ENCODE measurements at places on chromosomes 12 and 14.

GRCh38 chr12:131621701-131622421 lies 89.0 kb upstream of the SFSWAP start:
- no peak for DNase-seq

DNA sequence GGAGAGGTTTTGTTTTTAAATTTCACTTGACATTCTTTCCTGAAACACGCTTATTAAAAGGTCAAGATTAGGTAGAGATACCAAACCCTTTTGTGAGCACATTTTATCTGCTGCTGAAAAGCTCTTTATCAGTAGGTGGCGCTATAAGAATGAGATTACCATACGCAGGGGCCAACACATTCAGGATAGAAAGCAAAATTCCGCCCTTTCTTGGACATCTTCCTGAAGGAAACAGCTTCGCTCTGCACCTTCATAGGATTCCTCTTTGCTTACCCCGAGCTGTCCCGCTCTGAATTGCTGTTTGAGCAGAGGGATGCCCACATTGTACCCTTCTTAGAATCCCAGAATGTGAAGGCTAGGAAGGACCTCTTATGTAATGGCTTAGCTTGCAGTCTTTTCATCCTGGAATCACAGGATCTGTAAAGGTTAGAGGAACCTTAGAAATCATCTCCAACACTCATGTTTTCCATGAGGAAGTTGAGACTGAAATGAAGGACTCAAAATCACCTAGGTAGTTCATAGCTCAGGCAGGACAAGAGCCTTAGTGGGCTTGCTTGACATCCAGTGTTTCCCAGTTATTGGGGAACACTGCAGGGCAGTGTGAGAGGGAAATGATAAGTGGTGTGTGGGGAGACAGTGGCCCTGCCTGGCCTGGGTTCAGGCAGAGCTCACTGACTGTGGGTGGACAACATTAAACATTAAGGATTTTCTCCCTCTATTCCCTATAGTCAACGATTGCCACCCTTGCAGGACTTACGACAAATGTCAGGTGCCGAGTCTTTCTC lies 38.7 kb upstream of the CRY1 start:
- DNase-seq, result no peak

DNA sequence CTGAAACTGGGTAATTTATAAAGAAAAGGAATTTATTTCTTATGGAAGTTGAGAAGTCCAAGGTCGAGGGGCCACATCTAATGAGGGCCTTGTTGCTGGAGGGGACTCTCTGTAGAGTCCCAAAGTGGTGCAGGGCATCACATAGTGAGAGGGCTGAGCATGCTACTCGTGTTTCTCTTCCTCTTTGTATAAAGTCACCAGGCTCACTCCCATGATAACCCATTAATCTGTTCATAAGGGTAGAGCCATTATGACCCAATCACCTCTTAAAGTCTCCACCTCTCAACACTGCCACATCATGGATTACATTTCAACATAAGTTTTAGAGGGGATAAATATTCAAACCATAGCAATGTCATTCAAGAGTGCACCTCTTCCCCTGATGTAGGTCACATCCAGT lies 79.1 kb upstream of the ATP2B1 start:
- DNase-seq, result no peak

DNA sequence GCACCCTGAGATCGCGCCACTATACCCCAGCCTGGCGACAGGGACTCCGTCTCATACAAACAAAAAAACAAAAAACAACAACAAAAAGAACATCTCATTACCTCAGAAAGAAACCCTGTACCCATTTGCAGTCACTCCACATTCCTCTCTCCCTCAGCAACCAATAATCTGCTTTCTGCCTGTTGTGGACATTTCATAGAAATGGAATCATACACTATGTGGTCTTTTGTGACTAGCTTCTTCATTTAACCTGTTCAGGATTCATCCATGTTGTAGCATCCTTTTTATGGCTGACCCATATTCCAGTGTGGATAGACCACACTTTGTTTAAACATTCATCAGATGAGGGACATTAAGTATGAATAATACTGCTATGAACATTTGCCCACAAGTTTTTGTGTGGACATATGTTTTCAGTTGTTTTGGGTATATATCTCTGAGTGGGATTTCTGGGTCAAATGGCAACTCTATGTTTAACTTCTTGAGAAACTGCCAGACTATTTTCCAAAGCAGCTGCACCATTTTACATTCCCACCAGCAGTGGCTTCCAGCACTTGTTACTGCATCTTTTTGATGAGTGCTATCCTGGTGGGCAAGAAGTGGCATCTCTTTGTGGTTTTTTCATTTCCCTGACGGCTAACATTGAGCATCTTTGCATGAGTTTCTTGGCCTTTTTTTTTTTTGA lies 5.9 kb upstream of the RCOR1 start:
- no peak for DNase-seq

DNA sequence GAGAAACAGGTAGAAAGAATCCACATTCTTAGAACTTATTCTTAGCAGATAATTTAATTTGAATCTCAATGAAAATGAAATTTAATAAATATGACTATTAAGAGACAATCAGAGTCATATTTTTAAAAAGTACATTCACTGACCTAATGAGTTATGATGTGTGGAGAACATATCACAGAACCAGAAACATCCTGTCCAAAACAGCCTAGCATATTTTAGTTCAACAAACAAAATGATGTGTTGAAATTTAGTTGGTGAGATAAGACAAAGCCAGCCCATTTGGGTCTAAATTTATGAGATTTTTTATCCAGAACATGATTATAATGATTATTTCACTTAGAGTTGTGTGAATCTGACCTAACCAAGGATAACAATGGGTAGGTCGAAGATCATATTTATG lies 25.8 kb downstream of the GABARAPL1 start:
- no peak for DNase-seq

DNA sequence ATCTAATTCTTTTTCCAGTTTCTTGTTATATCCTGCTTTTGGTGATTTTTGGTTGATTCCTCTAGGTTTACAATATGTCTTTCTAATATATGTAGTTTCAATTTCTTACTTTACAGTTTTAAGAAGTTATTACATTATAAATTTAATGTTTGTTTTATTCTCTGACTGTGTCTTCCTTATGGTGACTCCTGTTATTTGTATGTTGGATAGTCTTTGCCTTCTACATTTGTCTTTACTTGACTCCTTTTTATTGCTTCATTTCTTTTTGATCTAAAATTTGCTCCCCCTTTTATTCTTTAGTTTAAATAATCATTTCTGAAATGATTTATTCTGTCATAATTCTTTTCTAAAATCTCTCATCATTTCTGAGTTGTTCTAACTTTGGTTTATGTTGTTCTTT lies 125.8 kb downstream of the CCDC91 start:
- no peak for DNase-seq

DNA sequence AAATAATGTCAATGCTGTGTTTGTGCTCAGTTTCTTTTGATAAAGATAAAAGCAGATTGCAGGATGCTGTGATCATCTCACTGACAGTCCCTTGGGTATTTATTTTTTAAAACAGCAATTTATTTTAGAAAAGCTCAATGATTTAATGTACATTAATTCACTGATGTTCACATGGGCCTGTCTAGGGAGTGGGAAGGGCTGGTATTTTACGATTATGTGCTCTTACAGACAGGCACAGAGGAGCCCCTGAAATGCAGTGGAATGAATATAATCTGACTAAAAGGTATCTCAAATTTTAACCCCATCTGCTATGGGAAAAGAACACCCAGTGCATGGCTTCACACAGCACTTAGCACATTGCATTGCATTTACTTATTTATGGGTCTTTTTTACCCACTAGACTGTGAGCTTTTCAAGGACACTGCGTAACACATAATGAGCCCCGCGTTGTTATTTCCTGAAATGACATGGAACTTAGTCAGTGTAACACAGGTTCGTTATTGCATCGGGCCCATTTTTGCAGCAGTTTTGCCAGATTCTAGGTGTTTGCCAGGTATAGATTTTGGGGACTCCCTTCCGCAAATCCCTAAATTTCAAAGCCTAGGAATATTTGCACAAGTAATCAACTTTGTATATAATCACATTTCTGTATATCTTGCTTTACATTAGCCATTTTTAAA lies 425.3 kb upstream of the FBXO33 start:
- no peak for DNase-seq

DNA sequence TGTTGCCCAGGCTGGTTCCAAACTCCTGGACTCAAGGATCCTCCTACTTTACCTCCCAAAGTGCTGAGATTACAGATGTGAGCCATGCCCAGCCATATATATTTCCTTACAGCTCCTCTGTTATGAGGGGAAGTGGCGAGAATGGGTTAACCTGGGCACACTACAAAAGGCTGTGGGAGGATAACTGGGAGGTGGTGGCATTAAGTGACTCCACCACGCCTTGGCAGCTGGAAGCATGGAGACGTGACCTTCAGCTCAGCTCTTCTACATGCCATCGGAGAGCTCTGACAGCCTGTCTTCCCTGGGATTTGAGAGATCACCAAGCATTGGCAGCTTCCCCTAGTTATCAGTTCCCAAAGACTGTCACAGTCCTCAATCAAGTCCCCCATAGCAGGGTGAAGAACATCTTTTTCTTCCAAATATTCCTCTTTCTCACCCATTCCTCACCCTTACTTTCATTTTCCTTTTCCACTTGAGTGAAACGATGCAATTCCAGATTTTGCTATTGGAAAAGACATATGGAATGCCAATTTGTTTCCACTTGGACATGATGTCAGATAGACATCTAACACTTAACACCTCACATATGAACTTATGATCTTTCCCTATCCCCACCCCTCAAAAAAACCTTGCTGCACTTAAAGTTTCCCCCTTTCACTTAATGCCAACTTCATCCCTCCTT lies 48.5 kb downstream of the PHLDA1 start:
- no peak for DNase-seq

DNA sequence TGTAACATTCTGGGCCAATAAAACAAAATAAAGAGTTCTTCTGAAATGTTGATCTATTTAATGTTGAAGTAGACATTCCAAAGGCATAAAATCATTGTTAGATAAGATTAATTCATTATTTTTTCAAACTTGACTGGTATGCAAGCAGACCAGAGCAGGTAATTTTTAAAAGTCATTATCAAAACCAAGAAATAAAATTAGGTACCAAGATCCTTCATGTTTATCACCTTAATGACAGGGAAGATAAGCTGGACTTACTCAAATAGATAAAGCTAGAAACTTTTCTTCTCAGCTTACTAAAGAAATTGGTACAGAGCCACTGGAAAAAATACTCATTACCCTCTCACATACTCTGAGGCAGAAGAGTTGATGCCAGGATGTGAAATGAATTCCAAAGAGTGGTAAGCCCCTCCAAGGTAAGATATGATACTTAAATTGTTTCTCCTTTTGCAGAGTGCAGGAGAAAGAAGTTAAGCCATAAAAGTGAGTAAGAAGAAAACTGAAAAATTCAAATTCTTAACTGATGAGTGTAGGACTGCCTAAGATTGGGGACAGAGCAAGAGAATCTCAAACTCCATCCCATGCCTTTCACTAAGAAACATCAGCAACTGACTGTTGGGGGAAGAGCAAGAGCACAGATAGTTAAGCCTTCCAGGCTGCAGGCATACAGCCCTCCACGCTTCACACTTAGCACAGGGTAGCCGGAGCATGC lies 111.9 kb downstream of the SLC41A2 start:
- no peak for DNase-seq

DNA sequence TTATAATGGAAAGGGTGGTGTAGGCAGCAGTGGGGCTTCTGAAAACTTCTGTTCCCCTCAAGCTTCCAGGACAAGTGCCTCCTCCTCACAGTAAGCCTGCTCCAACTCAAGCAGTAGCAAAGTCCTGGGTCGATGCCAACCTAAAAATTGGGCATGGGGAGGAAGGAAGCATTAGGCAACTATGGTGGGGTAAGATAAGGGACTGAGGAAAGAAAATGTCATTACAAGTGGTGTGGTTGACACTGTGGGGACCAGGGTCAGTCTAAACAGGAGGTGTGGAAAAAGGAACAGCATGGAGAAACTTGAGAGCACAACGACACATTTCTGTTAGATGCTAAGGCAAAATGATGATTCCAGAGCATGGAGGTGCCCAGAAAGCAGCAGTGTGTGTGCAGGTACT lies 34.9 kb downstream of the WIF1 start:
- DNase-seq, result no peak

DNA sequence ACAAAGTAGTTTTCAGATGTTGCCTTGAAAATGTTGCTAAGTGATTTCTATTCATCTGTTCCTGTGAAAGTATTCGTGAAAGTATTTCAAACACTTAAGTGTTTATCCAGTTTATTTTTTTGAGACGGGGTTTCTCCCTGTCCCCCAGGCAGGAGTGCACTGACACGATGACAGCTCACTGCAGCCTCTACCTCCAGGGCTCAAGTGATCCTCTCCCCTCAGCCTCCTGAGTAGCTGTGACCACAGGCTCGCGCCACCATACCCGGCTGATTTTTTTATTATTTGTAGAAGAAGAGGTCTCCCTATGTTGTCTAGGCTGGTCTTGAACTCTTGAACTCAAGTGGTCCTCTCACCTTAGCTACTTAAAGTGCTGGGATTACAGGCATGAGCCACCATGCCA lies 1.7 kb downstream of the ZDHHC17 start:
- no peak for DNase-seq

DNA sequence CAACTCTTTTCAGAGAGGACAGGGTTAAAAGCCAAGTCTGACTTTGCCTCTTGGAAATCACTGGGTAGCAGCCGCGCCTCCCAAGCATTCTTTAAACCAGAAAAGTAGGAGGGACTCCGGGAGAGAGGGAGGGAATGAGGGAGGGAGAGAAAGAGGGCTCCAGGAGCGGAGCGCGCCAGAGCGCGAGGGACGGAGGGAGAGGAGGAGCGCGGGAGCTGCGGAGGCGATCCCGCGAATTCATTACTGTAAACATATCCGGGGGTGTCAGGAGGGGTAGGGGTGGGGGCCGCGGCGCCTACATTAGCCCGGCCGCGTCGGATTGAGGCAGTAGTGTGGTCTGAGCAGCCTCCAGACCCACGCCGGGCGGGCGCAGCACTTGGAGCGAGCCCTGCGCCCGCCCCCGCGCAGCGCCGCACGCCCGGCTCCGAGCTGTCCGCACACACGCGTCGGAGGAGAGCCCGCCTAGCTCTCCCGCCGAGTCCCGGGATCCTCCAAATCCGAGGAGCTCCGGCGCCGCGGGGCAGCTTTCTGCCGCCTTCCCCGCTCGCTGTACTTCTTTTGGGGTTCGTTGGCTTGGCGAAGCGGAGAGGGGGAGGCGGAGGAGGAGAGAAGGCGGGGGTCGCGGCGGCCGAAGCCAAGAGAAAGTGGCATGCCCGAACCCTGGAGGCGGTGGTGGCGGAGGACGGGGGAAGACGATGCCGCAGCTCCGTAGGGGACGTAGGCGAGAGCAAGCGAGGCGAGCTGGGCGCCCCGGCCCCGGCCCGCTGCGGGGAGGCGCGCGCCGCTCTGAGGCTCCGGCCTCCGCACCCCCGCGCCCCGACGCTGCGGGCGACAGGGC lies 3.3 kb downstream of the FLRT2 start:
- no peak for DNase-seq

- DNase-seq, result no peak
Measured at GRCh38 chr12:102781117-102781516, 135.9 kb downstream of the PAH start.

DNA sequence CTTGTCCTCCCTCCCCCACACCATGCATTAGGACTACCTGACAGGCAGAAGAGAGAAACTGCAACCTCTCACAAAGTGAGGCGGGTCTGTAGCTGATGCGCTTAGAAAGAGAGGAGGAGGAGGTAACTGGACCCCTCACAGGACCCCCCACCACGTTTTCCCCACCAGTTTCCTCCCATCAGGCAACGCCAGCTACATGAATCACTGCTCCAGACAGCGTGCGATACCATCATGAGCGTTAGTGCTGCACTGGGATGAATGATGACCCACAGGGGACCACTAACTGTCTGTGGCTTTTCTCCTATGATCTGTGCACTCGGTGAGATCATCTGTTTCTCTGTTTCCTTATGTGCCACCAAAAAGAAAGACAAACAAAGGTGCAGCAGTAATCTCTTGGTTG lies 77.7 kb downstream of the KCNK10 start:
- DNase-seq, result no peak
